ENCODE measurements at places on chromosomes 11 and 22.

GRCh38 chr22:45966895-45967365, 10.0 kb downstream of the WNT7B start:
- DNase-seq: no peak

GRCh38 chr11:112605093-112605666, 344.5 kb upstream of the PLET1 start:
- no peak for DNase-seq

DNA sequence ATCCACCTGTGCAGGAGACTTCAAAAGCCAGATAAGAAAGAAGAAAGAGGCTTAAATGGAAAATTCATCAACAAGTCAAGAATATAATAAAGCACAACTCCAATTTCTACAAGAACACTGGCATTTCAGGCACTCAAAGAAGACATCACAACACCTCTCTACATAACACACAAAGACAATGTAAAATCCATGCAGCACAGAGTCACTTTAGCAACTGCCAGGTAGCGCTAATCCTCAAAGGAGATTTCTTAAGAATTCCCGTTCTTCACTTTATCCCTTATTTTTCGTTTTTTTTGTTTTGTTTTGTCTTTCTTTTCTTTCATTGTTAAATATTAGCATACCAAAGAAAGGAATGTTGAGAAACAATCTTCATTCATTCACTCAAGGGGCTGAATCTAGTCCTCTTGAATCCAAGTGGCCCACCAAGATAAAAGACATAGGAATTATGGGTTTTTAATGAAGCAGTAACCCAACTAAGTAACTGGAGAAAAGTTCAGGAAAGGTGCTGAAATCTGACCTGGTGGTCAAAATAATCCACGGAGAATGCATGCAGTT, 95.0 kb downstream of the CADM1 start:
- DNase-seq: no peak

DNA sequence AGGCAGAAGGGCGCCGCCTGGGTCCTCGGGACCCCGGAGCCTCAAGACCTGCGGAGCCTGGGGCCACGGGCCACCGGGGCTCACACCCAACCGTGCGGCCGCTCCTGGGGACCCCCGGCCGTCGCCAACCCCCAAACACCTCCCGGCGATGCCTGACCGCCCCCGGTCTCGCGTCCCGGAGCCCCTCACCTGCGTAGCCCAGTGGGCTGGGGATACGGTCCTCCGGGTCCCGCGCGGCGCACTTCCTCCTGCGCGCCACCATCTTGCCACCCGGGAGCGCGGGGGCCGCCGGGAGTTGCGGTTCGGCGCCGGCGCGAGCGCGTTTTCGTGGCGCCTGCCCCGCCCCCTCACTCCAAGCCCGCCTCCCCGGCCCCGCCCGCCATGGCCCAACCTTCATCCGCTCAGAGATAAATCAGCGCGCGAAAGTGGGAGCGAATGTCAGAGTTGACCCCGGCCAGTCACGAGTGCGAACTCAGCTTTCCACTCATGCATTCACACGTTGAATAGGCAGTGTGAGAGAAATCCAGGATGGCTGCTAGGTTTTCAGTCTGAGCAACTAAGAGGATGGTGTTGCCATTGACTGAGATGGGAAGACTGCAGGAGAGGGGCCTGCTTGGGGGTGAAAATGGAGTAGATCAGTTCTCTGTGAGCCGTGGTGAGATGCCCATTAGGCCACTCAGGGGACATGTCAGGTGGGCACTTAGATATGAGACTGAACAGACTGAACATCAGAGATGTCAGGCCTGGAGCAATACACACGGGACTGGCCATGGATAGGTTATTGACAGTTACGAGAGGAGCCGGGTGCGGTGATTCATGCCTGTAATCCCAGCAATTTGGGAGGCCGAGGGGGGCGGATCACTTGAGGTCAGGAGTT, at the start of gene RRP7A:
Gene RRP7A, minus strand, starts transcription at position 272 of the 877 bp plus-strand sequence. Its CDS starts 10 bp downstream, at position 262.
- DNase-seq: peak; percentile 68

DNA sequence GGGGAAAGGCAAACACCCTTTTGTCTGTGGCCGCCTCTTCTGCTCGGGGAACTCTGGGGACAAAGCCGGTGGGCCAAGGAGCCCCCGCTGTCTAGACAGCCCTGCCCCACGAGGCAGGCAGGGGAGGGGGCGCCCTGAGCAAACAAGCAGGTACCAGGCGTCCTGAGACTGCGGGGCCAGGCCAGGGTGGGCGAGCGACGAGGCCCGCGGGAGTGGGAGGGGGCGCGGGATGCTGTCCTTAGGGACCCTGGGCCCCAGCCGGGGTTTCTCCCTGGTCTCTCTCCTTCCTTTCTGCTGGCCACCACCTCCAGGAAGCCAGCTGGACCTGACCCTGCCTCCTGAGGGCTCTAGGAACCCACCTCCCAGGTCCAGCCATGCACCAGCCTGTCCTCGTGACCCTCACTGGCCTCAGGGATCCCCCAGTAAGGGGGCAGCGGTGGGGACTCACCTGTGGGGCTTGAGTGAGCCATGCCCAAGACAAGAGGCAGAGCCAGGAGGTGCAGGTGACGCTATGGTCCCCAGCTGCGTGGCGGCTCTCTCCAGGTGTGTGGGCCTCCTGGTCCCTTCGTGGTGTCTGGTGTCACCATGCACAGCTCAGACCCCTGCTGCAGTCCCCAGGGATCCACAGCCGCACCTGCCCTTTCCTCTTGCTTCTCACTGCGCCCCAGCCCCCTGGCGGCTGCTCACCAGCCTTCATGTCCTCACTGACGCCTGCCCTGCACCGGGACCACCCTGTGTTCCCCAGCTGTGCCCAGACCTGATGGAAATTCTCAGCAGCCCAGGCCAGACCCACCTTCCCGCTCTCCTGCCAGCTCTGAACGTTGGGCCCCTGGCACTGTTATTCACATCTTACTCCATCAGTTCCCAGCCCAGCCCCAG, 26.5 kb upstream of the MUC5AC start:
- no peak for DNase-seq

DNA sequence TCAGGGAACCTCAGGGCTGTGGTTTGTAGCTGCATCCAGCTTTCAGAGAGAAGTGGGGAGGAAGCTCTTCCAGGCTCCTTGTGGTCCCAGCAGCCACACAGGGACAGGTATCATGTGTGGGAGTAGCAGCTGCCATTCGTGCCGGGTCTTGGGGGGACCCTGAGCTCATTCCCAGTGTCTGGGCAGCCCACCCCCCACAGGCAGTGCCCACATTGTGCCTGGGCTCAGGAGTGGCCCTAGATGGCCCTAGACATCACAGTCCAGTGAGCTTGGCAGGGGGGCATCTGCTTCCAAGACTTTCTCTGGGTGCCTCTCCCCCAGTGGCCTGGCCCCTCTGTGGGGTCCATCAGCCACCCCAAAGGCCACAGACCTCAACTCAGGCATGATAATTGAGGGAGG, 619.7 kb downstream of the BRD1 start:
- DNase-seq: no peak

- DNase-seq: no peak
Observed at GRCh38 chr22:49617264-49617663, 210.4 kb downstream of the BRD1 start.

GRCh38 chr11:33722590-33723234, 13.5 kb downstream of the CD59 start:
- DNase-seq: no peak

GRCh38 chr11:86517557-86517956, 142.9 kb downstream of the CCDC81 start:
- no peak for DNase-seq

DNA sequence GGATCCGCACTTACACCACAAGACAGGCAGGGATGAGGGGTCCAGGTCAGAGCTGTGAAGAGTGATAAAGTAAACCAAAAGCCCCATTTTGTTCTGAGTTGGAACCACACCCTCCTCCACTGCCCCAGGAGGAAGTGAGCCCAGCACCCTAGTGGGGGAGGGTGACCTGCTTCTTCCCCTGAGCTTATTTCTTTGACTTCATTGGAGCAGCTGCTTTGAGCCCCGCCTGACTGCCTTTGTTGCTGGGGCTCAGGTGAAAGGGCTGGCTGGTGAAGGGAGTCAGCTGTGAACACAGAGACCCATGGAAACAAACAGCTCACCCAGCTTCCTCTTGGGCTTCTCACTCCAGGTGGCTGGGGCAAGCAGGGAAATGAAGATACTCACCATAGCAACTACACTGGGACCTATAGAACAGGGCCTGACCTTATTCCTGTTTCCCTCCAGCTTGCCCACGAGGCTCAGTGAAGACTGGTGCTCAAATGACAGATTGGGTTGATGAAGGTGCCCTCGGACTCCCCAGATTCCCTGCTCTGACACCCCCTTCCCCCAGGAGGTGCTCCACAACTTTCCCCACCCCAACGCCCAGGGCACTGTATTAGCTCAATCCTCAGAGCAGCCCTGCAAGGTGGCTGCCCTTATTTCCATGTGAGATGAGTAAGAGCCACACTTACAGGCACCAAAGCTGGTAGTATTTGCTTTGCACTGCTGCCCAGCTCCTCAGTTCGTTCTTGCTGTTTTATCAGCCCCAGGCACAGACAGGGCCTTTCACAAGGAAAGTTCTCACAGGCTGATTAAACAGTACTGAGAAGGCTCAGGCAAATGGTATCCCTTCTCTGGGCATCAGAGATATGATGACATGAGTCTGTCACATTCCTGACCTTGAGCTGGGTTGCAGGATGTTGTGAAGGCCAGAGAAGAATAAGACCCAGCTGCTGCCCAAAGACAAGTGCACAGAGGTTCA, 2.4 kb downstream of the UCP2 start:
- no peak for DNase-seq

- DNase-seq: no peak
Observed at GRCh38 chr11:87355596-87355995, 317.9 kb downstream of the TMEM135 start.

- DNase-seq: no peak
Observed at GRCh38 chr22:30400159-30400558, 3.3 kb downstream of the SEC14L2 start.

DNA sequence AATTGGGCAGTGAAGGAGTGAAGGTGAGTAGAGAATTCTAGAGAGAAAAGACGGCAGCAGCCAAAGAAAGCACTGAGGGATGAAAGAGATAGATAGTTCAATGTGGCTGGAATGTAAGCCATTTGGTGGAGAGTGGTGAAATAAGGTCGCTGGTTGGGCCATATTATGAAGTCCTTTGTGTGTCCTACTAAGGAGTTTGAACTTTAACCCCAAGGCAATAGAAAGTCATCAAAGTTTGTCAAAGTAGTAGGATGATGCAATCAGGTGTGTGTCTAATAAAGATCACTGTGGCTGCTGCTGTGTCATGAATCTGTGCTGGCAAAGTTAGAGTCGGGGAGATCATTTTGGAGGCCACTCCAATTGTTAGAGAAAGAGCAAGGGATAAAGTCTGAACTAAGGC, 18.7 kb downstream of the RNF121 start:
- no peak for DNase-seq

DNA sequence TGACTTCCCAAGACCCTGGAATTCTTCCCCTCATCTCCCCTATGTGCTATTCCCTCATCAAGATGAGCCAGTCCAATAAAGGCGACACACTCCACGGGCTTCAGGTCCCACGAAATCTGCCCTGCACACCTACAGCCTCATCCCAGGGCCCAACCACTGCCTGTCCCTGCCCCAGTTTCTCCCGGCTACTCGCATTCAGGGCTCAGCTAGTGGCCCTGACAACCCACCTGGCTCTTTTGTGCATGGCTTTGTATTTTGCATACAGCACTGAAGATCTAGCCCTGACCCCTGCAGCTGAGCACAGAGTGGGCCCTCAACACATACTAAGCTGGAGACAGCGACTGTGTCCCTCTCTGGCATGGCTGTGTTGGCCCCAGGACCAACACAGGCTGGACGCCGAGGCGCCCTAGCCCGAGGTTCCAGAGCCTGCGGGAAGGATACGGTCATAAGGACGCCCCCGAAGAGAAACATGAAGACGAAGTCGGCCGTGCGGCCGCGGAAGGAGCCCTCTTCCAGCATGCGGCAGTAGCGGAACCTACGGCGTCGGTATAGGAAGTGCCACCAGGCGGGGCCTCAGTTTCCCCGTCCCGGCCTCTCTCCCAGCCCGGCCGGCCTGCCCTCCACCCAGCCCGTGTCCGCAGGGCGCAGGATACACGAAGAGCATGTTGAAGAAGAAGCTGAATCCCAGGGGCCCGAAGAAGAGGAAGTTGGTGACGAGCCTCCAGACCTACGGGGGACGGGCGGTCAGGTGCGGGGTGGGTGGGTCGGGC, 710 bp downstream of the DERL3 start:
- no peak for DNase-seq

GRCh38 chr22:45341498-45341897, 31.8 kb downstream of the FAM118A start:
- no peak for DNase-seq

- DNase-seq: peak; percentile 34
Observed at GRCh38 chr11:123654566-123655081, at the start of gene SCN3B. Gene SCN3B, minus strand, starts transcription at chr11:123654624. Its CDS starts 823 bp downstream, at chr11:123653801.

DNA sequence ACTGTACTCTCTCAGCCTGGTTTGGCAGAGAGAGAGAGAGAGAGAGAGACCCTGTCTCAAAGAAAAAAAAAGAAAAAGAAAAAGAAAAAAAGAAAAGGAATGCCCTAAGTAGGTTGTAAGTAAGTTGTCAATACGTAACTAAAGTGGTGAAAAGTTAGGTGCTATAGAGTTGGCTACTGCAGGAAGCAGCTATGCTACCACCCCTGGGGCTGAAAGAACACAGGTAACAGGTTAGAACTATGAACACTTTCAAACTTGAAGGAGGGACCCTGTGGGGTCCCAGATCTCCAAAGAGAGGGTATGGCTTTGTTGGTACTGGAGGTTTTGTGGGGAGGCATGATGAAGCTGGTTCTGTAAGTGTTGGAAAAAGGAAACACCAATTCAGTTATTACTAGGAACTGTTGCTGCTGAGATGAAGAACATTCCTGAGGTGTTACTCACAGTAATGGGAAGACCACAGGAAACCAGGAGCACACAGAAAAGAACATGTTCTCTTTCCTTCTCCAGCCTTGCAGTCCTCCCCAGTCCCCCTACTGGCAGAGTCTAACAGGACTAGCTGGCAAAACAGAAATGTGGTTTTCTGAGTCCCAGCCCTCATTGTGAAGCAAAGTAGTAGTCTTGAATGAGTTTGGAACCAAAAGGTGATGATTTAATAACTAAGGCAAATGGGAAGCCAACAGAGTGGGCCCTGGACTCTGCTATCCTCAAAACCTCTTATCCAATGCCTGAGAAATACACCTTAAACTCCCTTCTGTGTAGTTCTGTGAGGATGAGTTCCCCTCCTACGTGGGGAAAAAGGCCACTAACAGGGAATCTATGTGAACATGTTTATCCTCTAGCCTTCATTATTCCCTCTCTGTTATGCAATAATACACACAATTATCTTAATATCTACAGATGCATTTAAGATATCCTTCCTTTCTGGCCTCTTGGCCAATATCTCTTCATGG, 427.0 kb upstream of the DDI1 start:
- DNase-seq: no peak

GRCh38 chr22:50018608-50019285, 6.2 kb upstream of the IL17REL start:
- no peak for DNase-seq

Measured in caudate nucleus (tissue), 63 donors.